ENCODE measurements at places on chromosomes 7 and 10.

GRCh38 chr7:135929722-135930141, 47.4 kb downstream of the MTPN start:
- DNase-seq: no peak

DNA sequence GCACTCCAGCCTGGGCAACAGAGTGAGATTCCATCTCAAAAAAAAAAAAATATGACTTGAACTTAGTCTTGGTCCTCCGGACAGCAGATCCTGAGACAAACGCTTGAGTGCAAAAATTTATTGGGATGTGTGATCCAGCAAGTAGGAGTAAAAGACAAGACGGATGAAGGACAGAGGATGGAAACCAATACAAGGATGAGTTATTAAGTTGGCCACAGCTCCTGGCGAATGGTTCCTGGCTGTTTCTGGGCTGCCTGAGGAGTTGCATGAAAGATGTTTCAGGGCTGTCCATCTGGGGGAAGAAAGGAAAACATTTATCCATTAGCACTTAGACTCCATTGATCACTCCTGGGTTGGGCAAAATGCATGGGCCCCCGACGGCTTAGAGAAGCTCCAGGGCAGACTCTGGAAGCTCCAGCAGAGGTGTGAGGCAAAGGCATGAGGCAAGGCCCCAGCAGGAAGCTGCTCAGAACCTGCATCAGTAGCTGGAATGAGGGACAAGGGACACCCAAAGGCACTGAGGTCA, 98.3 kb upstream of the ZNF438 start:
- DNase-seq: no peak

DNA sequence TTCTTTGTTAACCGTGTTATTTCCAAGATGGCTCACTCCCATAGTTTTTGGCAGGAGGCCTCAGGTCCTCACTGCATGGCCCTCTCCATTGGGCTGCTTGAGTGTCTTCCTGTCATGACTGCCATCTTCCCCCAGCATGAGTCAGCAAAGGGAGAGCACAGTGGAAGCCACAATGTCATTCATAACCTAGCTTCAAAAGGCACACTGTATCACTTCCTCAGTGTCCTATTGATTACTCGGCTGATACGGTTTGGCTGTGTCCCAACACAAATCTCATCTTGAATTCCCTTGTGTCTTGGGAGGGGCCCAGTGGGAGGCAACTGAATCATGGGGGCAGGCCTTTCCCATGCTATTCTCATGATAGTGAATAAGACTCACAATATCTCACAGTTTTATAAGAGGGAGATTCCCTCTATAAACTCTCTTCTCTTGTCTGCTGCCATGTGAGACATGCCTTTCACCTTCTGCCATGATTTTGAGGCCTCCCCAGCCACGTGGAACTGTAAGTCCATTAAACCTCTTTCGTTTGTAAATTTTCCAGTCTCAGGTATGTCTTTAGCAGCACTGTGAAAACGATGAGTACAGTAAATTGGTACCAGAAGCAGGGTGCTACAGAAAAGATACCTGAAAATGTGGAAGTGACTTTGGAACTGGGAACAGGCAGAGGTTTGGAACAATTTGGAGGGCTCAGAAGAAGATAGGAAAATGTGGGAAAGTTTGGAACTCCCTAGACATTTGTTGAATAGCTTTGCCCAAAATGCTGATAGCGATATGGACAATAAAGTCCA, 106.5 kb downstream of the PRLHR start:
- no peak for DNase-seq

DNA sequence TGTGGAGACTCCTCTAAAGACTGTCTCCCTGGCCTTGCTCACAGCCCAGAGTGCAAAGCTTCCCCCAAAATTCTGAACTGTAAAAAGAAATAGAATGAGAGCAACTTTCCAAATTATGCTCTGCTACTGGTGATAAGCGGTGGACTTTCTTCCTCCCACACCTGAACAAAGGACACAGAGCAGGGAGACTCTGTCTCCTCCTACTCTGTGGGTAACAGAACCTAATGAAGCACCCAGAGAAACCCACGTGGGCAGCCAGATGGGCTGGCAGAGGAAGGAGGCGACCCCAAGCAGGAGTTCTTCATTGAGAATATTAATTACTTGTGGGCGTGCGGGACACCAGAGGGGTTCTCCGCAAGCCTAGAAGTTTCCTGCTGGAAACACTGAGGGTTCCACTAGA, 139.5 kb downstream of the KMT2E start:
- DNase-seq: no peak

- DNase-seq: no peak
These were observed 30.0 kb upstream of the PRKAR1B start for GRCh38 chr7:756928-757560.

GRCh38 chr7:144063710-144064109, 5.9 kb upstream of the OR2A25 start:
- DNase-seq: no peak

DNA sequence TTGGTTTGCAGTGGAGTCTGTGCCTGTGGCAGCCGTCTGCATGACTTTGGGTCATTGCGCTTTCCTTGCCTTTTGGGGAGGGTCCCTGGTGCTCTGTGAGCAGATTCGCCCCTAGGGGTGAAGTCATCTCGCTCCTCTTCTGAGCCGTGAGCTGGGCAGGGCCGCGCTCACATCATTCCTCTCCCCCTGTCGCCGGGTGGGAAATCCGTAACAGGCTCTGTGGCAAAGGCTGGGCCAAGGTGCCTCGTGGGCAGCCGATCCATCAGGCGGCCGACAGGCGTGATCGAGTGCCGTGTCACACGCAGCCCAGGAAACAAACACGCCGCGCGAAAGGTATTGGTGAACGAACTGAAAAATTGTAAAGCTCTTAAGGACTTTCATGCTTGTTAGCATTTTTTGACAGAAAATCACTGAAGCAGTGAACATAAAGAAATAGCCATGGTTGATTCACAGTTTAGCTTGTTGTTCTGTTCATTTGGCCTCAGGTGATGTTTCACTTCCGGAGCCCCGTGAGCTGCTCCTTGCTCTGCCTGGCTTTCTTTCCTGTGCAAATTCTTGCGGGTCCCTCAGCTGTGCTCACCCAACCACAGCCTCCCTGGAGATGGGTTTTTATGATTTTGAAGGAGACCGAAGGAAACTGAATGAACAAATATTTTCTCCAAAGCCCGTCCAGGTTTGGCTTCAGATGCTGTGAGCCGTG, 122.1 kb downstream of the NKX6-2 start:
- no peak for DNase-seq

- DNase-seq: no peak
These were observed 63.0 kb downstream of the RGS10 start for GRCh38 chr10:119479532-119479931.

- DNase-seq: no peak
These were observed 6.0 kb upstream of the LMBR1 start for GRCh38 chr7:156898938-156899337.

GRCh38 chr10:124232686-124233545, 139.5 kb upstream of the CHST15 start:
- no peak for DNase-seq

- DNase-seq: no peak
These were observed 82.7 kb downstream of the ZRANB1 start for GRCh38 chr10:125024497-125025234.

GRCh38 chr7:79009647-79010046, 443.8 kb downstream of the MAGI2 start:
- DNase-seq: no peak

DNA sequence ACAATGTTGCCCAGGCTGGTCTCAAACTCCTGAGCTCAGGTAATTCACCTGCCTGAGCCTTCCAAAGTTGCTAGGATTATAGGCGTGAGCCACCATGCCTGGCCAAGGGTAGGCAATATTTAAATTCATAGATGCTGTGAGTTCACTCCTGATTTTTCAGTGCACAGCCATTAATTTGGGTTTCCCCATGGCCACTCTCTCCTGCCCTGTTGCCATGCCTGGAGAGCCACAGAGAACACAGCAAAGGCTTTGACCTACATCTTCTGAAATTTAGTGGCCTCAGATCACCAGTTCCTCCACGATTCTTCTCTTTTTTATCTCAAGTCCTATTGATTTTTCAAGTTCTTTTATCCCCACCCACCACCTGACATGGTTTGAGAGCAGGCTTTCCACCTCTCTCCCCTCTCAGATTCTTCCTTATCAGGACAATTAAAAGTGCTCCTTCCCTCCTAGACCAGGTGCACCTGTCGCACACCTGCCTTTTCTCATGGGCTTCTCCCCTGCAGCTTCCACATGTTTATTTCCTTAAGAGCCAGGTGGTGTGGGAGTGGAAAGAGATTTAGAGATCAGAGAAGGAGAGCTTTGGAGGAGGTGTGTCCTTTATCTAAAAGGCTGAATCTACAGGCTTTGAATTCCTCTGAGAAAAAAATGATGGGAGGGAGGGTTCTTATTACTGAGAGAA, 123.8 kb downstream of the ADRA2A start:
- DNase-seq: no peak

DNA sequence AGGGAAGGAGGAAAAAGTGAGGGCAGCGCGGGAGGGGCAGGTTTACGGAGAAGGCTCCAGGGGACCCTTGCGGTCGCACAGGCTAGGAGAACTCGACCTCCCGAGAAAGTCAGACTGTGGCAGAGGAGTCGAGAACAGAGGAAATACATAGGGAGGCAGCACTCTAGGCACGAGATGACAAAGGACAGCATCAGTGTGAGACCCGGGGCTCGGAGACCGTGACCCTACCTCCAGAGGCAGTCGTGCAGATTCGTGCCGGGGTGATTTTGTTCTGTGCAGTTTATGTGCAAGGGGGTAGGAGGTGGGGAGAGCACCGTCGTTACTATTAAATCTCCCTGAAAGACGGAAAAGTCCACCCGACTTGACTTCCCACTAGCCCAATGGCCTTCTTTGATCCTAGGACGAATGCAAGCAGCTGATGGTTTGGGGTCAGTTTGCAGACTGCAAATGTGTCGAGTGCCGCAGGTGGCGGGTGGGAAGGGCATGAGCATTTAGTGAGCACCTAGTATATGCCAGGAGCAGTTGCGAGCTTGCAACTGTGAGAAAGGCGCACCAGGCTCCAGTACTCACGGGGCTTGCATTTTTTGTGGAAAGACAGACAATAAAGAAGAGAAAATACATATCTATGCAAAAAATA, 674 bp upstream of the OSBPL3 start:
- DNase-seq: no peak

DNA sequence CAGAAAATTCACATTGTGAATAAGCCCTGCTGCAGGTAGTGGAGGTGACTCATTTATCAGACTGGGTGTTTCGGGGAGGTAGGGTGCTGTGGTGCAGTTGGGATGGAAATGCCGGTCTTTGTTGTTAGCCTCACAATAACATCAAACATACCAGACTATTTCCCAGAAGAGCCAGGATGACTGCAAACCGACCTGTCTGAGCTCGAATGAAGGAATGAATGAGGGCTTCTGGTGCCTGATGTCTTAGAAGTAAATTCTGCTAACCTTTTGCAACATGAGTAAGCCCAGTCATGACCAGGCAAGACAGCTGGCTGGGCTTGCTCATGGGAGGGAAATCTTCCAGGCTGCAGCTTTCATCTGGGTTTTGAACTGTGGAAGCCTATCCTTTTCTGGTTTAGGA, 2.4 kb upstream of the VDAC2 start:
- DNase-seq: no peak

DNA sequence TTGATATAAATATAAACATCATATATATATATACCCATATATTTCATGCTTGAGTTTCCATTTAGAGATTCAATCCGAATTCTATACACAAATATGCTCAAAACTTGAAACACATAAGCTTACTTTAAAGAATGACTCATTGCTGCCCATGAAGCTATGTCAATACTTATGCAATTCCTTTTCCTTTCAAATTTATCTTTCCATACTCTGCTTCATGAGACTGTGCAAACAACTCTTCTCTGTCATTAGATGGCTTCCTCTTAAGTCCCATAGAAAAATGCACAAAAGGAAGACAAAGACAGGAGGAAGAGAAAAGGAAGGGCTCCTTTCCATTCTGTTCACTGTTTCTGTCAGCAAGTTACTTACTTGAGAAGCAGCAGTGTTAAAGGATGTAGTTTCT, 895.7 kb upstream of the SORCS1 start:
- no peak for DNase-seq

DNA sequence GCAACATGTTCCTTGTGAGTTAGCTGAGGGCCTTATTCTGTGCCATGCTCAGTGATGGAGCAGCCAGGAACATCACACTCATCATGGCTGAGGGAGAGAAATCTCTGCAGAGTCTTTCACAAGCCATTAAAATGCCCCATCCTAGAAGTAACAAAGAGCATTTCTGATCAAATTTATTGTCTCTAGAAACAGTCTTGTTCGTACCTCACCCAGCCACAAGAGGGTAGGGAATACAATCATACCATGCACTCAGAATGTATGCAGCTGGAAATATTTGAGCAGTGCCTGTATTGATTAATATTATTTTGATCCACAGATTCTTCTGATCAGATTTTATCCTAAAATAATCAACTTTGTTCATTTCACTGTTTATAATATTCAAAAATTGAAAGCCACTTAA, 17.3 kb downstream of the VPS26A start:
- DNase-seq: no peak

DNA sequence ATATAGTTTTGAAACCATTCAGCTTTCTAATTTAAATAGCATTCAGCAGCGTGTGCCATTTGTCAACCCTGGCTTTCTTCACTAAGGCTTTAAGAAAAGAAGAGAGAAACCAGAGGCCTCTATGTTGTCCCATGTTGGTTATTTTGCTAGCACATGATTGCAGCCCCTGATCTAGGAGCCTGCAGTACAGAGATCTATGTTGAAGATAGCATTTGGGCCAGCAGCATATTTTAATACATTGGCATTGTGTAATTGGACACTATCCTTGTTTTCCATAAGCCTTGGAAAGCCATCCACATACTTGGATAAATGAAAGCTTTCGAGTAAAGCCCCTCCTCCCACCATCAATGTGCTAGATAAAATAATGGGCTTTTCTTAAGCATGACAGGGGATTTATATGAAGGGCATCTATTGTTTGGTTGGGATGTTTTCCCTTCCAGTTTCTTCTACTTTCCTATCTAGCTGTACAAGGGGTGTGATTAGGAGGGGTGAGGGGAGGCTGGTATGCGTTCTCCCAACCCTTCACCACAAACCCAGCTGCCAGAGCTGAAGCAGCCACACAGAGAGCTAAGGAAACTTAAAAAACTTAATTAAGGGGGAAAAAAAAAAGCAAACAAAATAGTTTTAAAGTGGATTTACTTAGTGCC, 23.1 kb upstream of the SDHAF3 start:
- DNase-seq: no peak

DNA sequence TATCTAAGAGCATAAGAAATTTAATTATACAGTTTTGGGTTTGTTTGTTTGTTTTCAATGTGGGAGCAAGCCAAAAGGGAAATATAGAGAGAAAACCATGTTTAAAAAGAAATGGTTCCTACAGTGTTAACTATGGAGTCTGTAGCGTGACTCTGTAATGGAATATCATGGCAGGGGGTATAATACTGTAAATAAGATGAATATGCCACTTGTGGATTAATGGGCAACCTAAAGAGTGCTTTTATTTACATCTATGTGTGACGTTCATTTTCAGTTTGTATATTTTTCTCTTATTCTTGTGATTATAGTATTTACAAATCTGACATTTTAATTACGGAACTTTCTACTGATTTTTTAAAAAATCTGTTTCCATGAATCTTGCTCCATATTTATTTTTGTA, 95.9 kb downstream of the POLL start:
- no peak for DNase-seq
